Fibroblast of pulmonary artery (primary cell): ENCODE measurements at places on chromosomes 1 and 21.

- DNase-seq: no peak
Observed at GRCh38 chr1:7268983-7269382, 483.7 kb downstream of the CAMTA1 start.

GRCh38 chr1:161085165-161085564 is 4.2 kb downstream of the NECTIN4 start:
- no peak for DNase-seq

GRCh38 chr21:46424621-46425020 is 34.1 kb upstream of the DIP2A start:
- DNase-seq: no peak

DNA sequence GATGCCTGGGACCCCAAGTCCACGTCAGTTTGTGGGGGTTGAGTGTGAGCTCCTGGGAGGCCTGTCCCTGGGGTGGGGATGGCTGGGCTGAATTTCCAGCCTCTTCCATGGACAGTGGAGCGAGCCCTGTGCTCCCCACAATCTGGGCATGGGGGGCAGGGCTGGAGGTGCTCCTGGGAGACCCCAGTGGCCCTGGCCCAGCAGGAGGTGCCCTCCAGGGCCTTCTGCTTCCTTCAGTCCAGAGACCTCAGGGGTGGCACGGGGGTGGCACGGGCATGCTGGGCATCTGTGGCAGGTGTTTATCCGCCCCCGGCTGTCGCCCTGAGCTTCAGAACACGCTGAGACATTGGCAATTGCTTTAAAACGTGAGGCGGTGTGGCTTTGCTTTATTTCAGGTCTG is 40.9 kb downstream of the MORN1 start:
- DNase-seq: no peak

DNA sequence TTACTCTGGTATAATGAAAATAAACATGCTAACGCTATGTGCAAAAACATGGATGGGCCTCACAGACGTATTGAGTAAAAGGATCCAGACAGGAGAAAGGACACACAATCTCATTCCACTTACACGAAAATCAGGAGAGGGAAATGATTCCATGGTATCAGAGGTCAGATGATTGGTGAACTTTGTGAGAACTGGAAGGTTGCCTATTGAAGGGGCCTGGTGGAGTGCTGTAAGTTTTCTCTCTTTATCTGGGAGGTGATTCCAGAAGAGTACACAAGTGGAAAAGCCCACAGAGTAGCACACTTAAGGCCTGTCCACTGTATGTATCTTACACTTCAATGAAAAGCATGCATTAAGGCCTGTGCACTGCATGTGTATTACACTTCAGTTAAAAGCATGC is 9.6 kb downstream of the GSTM2 start:
- no peak for DNase-seq

DNA sequence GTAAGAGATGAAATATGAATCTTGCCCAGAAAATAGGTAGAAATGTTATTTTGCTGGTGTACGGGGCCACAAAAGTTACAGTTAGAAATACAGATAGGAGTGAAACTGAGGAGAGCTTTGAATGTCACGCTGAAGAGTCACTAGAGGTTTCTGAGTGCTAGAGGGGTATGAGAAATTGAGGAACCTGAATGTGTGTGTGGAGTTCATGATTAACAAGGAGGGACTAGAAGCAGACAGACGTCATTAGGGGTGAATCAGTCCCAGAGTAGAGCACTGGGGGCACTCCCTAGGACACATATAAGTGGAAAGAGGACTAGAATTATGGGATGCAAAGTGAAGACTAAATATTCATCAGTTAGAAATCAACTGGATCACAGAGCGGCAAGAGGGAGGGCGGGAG is 188.9 kb upstream of the MAP1LC3C start:
- DNase-seq: no peak

GRCh38 chr1:192812420-192813209 is 3.8 kb downstream of the RGS2 start:
- DNase-seq: peak; percentile 60

GRCh38 chr1:20207546-20207945 is 21.2 kb upstream of the PLA2G2C start:
- no peak for DNase-seq

DNA sequence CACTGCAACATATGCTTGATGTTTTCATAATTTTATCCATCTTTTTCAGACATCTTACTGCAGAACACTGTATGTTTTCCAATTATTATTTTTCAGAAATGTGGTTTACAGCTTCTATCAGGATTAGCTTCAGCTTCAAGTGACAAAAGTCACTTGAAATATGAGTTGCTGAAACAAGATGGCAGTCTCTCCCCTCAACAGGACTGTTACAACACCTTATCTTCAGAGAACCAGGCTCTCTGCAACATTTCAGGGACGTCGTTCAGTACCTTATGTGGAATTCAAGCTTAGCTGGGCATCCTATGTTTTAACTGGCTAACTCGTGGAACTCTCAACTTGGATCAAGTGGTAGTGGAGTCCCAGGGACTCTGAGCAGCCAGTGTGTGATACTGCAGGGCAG is 2.0 kb upstream of the UBE2G2 start:
- DNase-seq: no peak

GRCh38 chr1:198686069-198686728 is 47.4 kb downstream of the PTPRC start:
- peak; percentile 70 for DNase-seq

DNA sequence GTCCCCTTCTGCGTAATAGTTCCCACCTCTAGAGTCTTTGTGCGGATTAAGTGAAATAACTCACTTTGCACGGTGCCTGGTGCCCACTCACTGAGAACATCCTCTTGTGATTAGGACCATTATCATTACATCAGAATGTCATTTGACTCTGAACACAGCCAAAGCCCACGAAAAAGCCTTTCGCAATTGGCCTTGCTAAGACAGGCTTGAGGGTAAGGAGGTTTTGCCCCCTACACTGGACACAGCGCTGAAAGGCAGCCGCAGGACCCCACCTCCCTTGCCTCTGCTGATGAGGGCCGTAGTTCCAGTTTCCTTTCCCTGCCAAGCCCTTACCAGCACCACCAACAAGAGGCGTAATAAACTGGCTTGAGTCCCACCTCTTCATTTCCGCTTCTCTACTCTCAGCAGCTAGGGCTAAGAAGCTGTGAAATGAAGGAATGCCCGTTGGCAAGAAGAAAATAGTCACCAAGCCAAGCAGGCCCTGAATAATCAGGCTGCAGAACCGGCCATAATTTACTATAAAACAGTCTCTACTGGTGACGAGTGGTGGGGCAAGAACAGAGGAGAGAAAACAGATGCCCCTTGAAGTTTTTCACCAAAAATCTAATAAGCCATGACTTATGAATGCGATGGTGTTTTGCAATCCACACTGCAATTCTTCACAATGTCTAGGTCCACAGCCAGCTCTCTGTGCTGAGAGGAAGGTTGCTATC is 53.1 kb downstream of the SH3GLB1 start:
- peak; percentile 93 for DNase-seq

DNA sequence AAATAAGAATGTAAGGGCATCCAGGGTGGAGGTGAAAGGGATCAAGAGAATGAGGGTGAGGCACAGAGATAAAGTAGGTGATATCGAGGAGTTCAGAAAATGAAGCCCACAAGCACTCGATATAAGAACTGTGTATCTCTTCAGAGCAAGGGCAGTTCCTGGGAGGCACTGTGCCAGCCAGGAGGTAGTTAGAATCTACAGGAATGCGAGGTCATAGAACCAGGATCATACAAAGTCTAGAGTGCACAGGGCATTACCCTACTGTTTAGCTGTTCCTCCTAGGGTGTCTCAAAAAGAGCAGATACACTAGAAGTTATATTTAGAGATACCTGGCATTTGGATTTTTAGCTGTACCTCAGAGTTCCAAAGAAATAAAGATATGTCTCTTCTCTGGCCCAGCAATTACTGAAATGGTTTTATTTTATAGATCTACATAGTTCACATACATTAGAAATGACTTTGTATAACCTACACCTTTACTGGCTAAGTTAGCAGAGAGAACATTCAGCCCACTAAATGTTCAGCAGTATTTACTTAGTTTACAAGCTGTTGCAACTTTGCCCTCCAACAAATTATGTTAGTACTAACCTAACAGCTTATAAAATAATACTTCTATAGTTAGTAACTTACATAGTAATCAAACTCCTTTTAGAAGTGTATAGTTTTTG is 1.6 kb downstream of the OVAAL start:
- DNase-seq: no peak

- DNase-seq: peak; percentile 97
Observed at GRCh38 chr21:33761441-33762036, 119.2 kb downstream of the ITSN1 start.

DNA sequence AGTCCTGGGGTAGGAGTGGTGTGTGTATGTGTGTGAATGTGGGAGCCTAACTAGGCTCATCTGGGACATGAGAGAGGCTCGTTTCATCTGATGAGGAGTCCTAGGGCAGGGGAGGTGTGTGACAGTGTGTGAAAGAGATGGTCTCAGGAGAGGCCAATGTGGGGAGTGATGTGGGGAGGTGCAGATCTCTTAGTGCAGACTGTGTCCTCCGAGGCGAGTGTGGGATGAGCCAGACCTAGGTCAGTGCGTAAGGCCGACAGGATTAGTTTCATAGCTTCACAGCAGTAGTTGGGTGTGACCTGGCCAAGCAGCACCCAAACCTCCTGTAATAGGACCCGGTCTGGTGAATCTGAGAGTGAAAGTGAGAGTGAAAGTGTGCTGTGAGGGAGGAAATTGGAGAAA is 94.7 kb downstream of the LIPI start:
- DNase-seq: no peak

DNA sequence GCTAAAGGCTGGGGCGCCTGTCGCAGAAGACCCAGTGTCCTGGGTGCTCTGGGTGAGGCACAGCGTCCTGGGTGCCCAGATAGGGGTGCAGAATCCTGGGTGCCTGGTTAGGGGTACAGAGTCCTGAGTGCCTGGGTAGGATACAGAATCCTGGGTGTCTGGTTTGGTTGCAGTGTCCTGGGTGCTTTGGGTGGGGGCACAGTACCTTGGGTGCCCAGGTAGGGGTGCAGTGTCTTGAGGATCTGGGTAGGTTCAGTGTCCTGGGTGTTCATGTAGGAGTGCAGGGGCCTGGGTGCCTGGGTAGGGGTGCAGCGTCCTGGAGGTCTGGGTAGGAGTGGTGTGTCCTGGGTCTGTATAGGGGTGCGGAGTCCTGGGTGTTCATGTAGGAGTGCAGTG is 178.7 kb downstream of the CAMTA1 start:
- DNase-seq: no peak

DNA sequence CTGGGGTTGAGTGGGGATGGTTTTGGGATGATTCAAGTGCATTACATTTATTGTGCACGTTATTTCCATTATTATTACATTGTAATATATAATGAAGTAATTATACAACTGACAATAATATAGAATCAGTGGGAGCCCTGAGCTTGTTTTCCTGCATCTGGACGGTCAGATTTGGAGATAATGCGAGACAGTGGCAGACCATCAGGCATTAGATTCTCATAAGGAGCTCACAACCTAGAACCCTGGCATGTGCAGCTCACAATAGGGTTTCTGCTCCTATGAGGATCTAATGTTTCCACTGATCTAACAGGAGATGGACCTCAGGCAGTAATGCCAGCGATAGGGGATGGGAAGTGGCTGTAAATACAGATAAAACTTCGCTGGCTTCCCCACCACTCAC is 77.9 kb upstream of the LRRC53 start:
- no peak for DNase-seq

GRCh38 chr1:113760102-113761080 is 1.1 kb upstream of the PHTF1 start:
- DNase-seq: no peak

DNA sequence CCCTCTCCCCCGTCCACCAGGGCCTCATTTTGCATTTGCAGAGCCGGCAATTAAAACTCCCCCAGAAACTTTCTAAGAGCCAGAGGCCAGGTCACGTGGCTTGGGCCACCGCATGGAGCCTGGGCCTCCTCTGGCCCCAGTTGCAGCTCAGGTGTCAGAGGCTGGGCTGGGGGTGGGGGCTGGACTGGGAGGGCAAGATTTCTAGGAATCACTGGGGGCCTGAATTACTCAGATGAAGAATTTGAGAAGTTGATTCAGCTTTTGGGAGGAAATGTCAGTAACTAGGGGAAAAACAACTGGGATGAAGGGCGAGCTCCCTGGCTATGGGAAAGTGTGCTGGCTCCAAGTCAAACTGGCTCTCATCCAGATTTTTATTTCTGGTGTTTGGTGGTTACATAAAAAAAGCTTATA is 151.0 kb downstream of the CDC7 start:
- peak; percentile 84 for DNase-seq

DNA sequence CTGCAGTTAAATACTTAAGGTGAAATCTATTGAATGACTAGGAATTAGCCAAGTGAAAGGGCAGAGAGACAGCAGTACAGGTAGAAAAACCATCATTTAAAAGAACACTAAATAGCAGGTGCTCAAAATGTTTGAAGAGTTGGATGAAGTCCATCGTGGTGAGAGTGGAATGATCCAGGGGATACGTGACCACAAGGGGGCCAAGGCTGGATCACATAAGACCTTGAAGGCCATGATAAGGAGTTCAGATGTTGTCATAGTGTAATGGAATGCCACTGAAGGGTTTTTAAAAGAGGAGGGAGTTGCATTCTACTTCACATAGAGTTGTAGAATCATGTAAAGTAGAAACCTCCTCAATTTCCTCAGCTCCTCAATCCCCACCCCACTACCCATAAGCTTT is 34.8 kb upstream of the HOOK1 start:
- DNase-seq: no peak

- no peak for DNase-seq
Observed at GRCh38 chr1:111241797-111242196, 14.3 kb downstream of the CHI3L2 start.

- no peak for DNase-seq
Observed at GRCh38 chr1:228095938-228096337, 7.2 kb downstream of the C1orf35 start.

GRCh38 chr1:43435146-43436145 is 18.3 kb downstream of the HYI start:
- DNase-seq: peak; percentile 45

DNA sequence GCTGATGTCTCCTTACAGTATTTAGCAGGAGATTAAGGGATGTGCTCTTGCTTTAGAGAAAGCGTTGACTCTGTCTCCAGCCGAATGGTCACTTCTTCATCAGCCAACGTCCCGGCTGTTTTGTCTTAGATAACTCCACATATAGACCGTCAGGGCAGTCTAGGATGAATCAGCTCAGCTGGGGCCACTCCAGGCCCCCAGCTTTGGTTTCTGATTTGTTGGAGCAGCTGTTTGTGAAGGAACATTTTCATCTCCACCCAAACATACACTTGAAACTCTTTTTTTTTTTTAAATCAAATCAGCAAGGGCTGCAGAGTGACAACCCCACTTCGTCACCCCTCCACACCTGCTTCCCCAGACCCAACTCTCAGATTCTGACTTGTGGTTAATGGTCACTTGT is 206.1 kb upstream of the GALNT2 start:
- no peak for DNase-seq

DNA sequence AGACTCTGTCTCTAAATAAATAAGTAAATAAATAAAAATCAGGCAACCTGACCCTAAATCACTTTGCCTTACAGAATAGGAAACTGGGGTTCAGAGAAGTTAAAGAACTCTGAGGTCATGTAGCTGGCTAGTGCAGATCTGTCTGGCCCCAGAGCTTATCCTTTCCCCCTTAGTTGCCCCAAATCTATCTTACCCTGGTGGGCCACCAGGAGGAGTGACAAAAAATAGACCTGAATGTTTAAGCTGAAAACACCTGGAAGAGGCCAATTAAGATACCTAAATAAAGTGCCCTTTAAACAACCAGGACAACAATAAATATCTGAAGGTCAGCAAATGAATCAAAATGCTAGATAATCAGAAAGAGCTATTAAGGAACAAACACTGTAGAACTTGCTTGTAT is 59.7 kb downstream of the TEX35 start:
- no peak for DNase-seq

- no peak for DNase-seq
Observed at GRCh38 chr1:86365896-86366295, 30.2 kb downstream of the ODF2L start.
